ENCODE measurements at places on chromosomes 5 and 9. TPM values are rescaled to one million over a fixed set of nuclear protein-coding genes. Genes with fewer than 3 reads are reported as not detected.

Gene TNFSF8
- total RNA-seq, result 1.3 TPM

Gene CRAT
- 156 TPM for total RNA-seq

Gene FRRS1L
- 0.42 TPM for total RNA-seq

Gene PIGO
- total RNA-seq, result 25.0 TPM

Gene TAF1L
- not detected for total RNA-seq

Gene C5orf58
- total RNA-seq, result not detected

Gene RGS7BP
- total RNA-seq, result 1.4 TPM

Gene SFXN1
- total RNA-seq, result 13.5 TPM

Gene SPINK1
- total RNA-seq, result not detected

Gene HCN1
- not detected for total RNA-seq

Gene ITK
- total RNA-seq, result 3.5 TPM

Gene GPR21
- not detected for total RNA-seq

Gene SPATA31A3
- total RNA-seq, result not detected

Gene IFNA13
- not detected for total RNA-seq

Gene PHYHD1
- total RNA-seq, result 73.5 TPM

Gene IFNB1
- not detected for total RNA-seq

Gene SPINK4
- not detected for total RNA-seq

Gene FOXB2
- not detected for total RNA-seq

Gene CDO1
- 6.0 TPM for total RNA-seq

Gene CDKN2A
- 2.0 TPM for total RNA-seq

Gene SLC6A19
- 0.23 TPM for total RNA-seq

Gene GMCL2
- total RNA-seq, result 0.49 TPM

Gene FAM153A
- total RNA-seq, result 8.1 TPM

Gene KYAT1
- 17.1 TPM for total RNA-seq

Gene CFAP157
- total RNA-seq, result not detected

Gene APC
- total RNA-seq, result 60.4 TPM

Gene FOXD1
- not detected for total RNA-seq

Gene TMEFF1
- total RNA-seq, result not detected

Gene DMRT3
- not detected for total RNA-seq

Gene CAAP1
- 22.2 TPM for total RNA-seq

Gene BASP1
- total RNA-seq, result 26.7 TPM

Gene CCDC180
- 1.9 TPM for total RNA-seq

Gene FIBCD1
- not detected for total RNA-seq

Gene NANS
- 41.0 TPM for total RNA-seq

Gene EIF4EBP3
- 20.0 TPM for total RNA-seq

Gene GLRA1
- not detected for total RNA-seq

Gene PGM5
- total RNA-seq, result 5.1 TPM

Gene SH3TC2
- 7.2 TPM for total RNA-seq

Gene C1QTNF3
- total RNA-seq, result 10.4 TPM

Gene CENPK
- 1.4 TPM for total RNA-seq

Gene NFIB
- total RNA-seq, result 127 TPM

Gene CCDC183
- total RNA-seq, result 10.3 TPM

Gene EGR1
- 130 TPM for total RNA-seq

Gene SPATA31C2
- total RNA-seq, result not detected

Gene FOXD4L5
- total RNA-seq, result not detected

Gene CTNND2
- total RNA-seq, result 3.7 TPM

All from suprapubic skin (tissue), 4 donors.